Amygdala (tissue), 56 donors: ENCODE measurements at places on chromosomes 13 and 19.

GRCh38 chr19:947090-947706 lies 21.4 kb downstream of the ARID3A start:
- no peak for DNase-seq

GRCh38 chr19:2952953-2953481 lies 8.2 kb upstream of the ZNF77 start:
- no peak for DNase-seq

GRCh38 chr19:8575467-8575997 lies 1.7 kb downstream of the MYO1F start:
- DNase-seq = no peak

DNA sequence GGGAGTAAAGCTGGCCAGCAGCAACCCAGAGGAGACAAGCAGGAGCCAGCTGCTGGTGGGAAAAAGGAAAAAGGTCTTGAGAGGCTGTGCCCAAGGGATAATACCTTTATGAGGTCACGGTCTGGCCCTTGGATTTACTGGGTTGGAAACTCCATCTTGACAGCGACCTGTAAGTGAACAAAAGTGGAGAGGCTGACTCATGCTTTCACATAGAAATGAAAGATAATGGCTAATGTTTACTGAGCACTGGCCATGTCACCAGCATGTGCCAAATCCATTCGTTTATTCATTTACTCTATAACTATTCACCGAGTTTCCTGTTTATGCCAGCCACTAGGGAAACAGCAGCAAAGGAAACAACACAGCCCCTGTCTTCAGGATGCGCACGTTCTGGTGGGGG lies 4.7 kb downstream of the VRK3 start:
- no peak for DNase-seq

GRCh38 chr19:51948975-51949374 lies 21.7 kb downstream of the ZNF613 start:
- DNase-seq = peak; percentile 32

DNA sequence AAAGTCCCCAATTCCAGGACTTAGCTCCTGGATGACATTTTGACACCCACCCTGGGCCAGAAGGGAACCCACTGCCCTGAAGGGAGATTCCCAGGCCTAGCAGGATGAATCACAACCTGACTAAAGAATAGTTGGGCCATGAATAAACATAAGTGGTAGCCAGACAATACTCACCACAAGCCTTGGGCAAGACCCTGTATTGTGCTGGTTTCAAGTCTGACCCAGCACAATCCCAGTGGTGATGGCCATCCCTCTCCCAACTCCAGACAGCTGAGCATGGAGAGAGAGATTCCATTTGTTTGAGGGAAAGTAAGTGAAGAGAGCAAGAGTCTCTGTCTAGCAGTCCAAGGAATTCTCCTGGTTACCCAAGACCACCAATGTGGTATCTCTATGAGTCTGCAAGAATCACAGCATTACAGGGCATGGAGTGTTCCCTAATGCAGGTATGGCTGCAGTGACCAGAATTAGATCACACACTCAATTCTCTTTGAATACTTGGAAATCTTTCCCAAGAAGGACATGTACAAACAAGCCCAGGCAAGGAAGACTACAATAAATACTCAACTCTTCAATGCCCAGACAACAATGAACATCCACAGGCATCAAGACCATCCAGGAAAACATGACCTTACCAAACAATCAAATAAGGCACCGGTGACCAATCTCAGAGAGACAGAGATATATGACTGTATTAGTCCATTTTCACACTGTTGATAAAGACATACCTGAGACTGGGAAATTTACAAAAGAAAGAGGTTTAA lies 158.0 kb downstream of the VWA8 start:
- DNase-seq = no peak

DNA sequence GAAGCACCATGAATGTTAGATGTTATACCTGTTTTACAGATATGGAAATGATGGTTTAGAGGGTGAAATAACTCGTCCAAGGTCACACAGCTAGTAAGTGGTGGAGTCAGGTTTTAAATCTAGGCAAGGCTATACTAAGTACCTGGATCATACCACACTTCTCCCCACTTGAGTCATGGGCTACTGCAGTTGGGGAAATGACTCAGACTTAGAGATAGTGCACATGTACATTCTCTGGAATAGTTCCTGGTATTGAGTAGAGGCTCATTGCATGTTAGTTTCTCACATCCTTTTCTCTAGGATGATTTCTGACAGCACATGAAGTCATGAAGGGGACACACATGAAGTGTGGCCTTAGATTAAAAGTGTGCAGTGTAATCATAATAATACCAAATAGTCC lies 76.2 kb upstream of the TNFSF11 start:
- DNase-seq = no peak

- no peak for DNase-seq
Observed at GRCh38 chr13:99655351-99656091, 154.2 kb downstream of the TM9SF2 start.

- no peak for DNase-seq
Observed at GRCh38 chr19:4971424-4971793, 2.5 kb downstream of the KDM4B start.

- no peak for DNase-seq
Observed at GRCh38 chr13:24215126-24215525, 54.6 kb downstream of the SPATA13 start.

- DNase-seq = no peak
Observed at GRCh38 chr13:77522444-77522843, 13.1 kb upstream of the SCEL start.

DNA sequence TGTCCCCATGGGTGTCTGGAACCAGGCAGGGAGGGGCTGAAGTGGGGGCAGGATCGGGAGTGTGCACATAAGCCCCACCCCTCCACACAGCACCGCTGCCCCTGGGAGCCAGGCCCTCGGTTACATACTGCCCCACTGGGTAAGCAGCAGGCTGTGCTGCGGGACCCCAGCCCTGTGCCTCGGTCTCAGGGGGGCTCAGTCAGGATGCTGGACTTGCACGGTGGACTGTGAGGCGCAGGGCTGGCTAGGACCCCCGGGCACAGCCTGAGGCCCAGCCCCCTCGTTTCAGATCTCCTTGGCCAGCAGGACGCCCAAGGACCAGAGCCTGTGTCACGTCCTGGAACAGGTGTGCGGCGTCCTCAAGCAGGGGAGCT lies 16.3 kb downstream of the MPND start:
- no peak for DNase-seq

DNA sequence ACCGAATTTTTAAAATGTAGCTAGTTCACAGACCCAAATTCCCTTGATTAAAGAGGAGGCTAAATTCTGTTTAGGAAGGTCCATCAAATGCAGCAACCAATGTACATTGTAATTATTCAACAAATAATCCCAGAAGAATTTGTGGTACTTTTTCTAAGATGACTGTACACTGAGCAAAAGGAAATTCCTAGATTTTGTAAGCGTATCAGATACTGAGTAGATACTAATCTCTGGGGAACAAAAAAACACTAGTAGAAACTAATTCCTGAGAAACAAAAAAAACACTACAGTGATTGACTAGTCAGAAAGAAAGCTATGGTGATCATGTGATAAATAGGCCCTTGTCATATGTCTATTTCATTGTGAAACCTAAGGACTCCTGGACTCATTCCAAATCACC lies 246.1 kb downstream of the PCDH17 start:
- DNase-seq = no peak

GRCh38 chr13:30804474-30804873 lies 69.1 kb downstream of the ALOX5AP start:
- DNase-seq = no peak

- no peak for DNase-seq
Observed at GRCh38 chr13:114248011-114248410, 13.3 kb downstream of the CDC16 start.

GRCh38 chr19:19204181-19204580 lies 967 bp upstream of the NR2C2AP start:
- no peak for DNase-seq

GRCh38 chr19:46002678-46003275 lies 7.5 kb downstream of the CCDC61 start:
- DNase-seq = no peak

DNA sequence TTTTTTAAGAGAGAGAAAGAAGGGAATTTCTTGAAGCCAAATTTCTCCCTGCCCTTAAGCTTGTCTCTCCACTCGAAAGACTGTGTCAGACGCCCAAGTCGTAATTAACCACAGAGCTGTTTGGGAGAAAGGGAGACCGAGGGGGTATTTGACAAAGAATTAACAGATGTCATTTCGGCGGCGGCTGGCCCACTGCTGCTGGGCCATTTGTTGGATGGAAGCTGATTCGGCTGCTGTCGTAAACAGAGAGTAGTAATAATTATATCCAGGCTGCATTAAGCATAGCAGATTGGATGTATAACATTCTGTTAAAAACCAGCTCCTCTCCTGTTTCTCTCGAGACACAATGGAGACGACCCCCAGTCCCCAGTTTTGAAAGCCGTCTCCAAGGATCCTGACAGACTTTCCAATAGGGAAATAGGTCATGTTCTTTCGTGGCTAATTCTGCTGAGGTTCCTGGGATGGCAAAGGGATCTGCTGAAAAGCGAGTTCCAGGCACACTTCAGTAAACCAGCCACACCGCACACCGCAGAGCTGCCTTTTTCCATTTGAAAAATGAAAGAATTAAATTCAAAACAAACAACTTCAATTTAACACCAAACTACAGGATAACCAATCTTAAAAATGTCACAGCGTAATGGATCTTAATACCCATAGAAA lies 71.5 kb downstream of the KCTD15 start:
- DNase-seq = no peak

GRCh38 chr19:6126335-6126974 lies 9.0 kb upstream of the ACSBG2 start:
- DNase-seq = no peak

GRCh38 chr13:26743971-26744370 lies 16.6 kb downstream of the GPR12 start:
- DNase-seq = no peak

- DNase-seq = no peak
Observed at GRCh38 chr19:15249972-15250639, 17.9 kb upstream of the EPHX3 start.

- no peak for DNase-seq
Observed at GRCh38 chr19:23070353-23071146, 46.3 kb upstream of the ZNF730 start.

DNA sequence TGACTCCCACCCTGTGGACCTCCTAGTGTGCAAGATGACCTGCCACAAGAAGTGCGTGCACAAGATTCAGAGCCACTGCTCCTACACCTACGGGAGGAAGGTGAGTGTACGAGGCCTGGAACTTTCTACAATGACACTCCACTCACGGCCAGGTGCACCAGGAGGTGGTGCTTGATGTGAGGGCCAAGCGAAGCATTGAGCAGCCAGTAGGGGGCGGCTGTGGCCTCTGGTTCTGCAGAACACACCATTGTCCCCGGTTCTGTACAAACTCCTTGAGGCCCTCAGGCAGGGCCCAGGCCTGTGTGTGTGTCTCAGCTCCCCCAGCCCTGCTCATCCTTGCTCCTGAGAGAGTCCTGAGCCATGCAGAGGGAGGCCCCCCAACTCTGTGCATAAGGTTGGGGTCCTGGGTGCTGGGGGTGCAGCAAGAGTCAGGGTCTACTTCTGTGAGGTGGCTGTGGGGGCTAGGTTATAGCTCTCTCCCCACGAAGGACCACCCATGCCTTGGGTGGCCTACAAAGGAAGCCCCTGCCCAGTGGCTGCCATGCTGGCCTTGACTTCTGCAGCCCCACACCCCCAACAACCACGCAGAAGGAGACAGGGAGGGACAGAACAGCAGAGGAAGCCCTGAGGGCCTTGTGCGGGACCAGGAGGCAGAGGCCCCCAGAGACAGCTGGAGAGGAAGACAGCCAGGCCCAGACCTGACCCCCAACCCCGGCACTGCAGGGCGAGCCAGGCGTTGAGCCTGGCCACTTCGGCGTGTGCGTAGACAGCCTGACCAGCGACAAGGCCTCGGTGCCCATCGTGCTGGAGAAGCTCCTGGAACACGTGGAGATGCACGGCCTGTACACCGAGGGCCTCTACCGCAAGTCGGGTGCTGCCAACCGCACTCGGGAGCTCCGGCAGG lies 9.7 kb upstream of the USE1 start:
- no peak for DNase-seq

DNA sequence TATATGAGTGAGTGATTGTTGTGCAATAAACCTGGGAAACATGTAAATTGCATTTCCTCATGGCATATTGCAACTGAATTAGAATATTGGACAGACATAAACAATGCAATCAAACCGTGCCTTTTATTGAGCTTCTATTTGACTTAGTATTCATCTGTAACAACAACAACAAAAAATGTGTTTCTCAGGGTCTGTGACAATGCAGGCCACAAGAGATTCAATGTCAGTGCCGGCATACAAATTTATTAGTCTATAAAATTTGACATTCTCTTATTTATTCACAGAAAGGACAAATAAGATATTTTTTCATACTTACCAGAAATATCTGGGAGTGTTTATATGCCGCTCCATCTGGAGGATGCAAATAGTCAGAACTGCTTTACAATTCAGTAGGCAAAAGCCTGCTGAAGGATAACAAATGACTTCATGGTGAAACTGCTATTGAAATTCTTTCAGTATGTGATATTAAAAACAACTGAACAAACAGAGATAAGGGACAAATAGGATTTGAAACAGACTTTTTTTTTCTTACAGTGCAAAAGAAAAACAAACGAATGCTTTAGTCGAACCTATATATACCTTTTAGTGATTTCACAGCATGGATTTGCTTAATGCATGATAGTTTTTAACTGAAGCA lies 77.2 kb downstream of the DACH1 start:
- DNase-seq = no peak

- DNase-seq = no peak
Observed at GRCh38 chr13:100497389-100497788, 91.2 kb downstream of the GGACT start.

GRCh38 chr19:10112037-10112761 lies 706 bp downstream of the P2RY11 start:
- DNase-seq = no peak

- DNase-seq = no peak
Observed at GRCh38 chr19:6890938-6891337, 3.6 kb downstream of the ADGRE1 start.

DNA sequence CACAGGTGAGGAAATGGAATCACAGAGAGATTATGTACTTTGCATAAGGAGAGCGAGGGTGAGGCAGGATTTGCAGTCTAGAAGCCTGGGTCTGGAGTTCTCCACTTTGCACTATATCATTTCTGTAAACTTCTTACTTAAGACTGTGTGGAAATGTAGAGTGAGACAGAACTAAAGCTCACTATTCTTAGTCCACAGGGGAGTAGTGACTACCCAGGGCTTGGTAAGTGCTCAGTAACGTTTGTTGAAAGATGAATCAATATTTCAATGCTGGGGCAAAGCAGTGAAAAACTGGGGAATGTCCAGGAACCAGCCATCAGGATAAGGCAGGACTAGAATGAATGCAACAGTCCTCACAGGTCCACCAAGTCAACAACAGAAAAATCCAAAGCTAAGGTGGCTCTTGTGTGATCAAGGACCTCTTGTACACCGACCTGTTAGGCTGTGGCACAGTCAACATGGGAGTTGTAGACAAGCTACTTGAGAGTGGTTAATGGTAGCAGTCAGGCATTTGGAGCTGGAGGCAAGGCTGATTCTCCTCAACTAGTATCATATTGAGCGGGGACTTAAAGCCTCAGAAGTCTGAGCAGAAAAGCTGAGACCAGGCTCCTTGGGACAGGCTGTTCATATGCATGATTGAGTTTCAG lies 929 bp upstream of the TNFSF13B start:
- no peak for DNase-seq
